ENCODE measurements at places on chromosomes 5 and 9. TPM values are rescaled to one million over a fixed set of nuclear protein-coding genes. Genes with fewer than 3 reads are reported as not detected.

GRCh38 chr5:79474367-79475151 lies 39.4 kb downstream of the HOMER1 start:
- no peak for DNase-seq

- DNase-seq, result no peak
These were observed 34.4 kb upstream of the RANBP6 start for GRCh38 chr9:6049798-6050197.

DNA sequence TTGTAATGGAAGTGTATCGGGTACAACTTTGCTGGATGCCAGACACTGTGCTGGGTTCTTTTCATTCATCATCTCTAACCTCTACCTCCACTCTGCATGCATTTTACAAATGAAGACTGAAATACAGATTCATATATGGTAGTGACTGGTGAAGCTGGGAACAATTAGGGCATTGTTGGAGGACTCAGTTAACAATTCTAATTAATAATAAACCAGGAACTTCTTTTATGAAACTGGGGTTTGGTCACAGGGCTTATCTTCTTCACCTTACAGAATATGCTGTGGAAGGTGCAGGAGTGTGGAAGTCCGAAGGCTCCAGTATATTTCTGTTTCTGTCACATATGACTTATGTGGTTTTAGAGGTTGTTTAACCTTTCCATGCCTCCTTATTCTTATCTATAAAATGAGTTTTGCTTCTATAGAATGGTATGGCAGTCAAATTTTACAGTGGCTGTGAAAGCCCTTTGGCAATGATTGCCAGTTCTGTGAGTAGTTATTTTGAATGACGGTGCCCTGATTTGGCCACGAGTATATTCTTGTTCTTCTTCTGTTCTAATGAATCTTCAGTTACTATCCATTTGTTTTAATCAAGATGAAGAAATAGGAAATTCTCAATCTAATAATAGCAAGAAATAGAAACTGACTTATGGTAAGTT lies 284.7 kb downstream of the GABRB2 start:
- no peak for DNase-seq

- DNase-seq, result no peak
These were observed 11.2 kb downstream of the CCNI2 start for GRCh38 chr5:132758451-132758850.

The SARDH gene
- 9.0 TPM for total RNA-seq
